ENCODE measurements at places on chromosomes 11 and 22.

DNA sequence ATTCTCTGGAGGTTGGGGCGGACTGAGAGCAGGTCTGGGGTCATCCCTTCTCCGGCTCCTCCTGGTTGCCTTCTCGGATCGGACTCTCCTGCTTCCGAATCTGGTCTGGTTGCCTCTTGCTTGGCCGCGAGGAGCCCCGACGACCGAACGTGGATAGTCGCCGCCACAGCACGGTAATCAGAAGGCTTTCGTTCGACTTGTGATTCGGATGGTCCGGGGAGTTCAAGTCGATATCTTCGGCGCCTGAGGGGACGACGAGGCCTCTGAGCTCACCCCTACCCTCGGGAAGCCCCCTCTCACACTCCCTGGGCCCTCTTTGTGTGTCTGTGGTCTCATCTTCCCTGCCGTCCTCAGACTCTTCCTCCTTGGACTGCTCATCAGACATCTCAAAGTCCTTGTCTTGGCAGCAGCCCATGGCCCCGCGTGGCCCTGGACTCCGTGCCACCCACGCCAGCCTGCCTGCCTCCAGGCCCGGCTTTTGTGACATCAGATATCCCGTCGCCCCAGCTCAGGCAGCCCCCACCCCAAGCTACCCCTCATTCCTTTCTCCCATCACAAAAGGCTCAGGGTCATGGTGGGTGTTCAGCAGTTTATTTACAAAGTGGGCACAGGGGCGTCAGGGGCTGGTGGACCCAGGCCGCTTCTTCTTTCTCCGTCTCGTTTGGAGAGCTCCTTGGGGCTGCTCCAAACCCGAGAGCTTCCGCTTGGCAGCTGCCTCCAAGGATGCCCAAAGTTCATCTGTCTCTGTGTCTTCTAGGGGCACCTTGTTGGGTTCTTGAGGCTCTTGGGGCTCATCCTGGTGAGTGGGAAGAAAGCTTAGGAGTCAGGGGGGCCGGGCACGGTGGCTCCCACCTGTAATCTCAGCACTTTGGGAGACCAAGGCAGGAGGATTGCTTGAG, at the start of gene TEX54:
TEX54 (minus strand) TSS at position 506 of the 899 bp plus-strand sequence.
- peak; percentile 42 for DNase-seq

GRCh38 chr22:38840129-38840528, 3.7 kb downstream of the NPTXR start:
- no peak for DNase-seq

- DNase-seq, result peak; percentile 78
These were observed 16.1 kb downstream of the BIK start for GRCh38 chr22:43126501-43127165.

DNA sequence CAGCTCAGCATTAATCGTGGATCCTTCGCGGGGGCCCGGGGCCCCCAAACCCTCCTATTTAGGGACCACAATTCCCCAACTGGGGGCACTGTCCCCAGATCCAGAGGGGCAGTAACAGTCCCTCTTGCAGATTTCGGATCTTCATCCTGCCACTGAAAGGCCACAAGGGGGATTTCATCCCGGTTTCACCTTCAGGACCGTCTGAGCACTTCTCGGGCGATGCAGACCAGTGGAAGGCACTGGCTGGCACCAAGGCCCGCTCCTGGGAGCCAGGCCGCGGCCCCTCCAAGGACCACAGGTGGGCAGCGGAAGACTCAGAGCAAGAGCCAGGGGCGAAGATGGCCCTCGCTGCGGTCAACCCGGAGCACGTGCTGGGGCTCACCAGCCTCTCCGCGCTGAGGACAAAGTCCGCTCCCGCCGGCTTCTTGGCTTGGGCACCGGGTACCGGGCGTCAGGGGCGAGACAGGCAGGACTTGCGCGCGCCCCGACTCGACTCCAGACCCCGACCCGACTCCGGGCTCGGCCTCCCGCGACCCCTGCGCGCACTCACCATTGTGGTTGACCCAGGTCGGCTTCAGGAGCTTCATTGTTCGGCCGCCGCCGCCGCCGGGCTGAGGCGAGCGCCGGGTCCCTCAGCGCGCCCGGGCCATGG, 517 bp downstream of the HIRA start:
- peak; percentile 79 for DNase-seq

- no peak for DNase-seq
These were observed 147.0 kb upstream of the API5 start for GRCh38 chr11:43164831-43165230.

- DNase-seq, result peak; percentile 38
These were observed 37.0 kb upstream of the TIMP3 start for GRCh38 chr22:32764330-32765131.

- DNase-seq, result no peak
These were observed 125.5 kb downstream of the FBXO7 start for GRCh38 chr22:32600147-32600546.

- no peak for DNase-seq
These were observed 12.4 kb downstream of the NLRP14 start for GRCh38 chr11:7032692-7033091.

GRCh38 chr22:44676441-44677352, 25.3 kb upstream of the PRR5 start:
- peak; percentile 82 for DNase-seq

GRCh38 chr11:33935461-33936456, 43.9 kb upstream of the LMO2 start:
- DNase-seq, result no peak

GRCh38 chr11:126163074-126163700, 48.3 kb downstream of the RPUSD4 start:
- DNase-seq, result no peak

- DNase-seq, result no peak
These were observed 19.9 kb downstream of the HPS4 start for GRCh38 chr22:26463688-26464087.

DNA sequence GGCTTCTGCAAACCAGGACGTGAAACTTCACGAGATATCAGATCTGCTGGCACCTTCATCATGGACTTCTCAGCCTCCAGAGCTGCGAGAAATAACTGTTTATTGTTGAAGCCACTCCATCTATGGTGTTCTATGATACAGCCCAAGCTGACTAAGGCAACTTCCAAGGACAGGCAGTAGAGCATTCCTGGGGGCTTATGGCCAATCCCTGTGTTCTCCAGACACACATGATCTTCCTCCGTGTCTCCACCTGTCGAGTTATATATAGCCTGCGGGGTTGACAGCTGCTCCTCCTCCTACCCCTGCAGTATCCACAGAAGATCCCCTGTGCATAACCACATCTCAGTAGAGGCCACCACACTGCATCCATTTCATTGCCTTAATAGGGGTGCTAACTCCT, 11.0 kb downstream of the TP53AIP1 start:
- DNase-seq, result no peak

GRCh38 chr11:131823772-131824171, 453.4 kb downstream of the NTM start:
- DNase-seq, result no peak

DNA sequence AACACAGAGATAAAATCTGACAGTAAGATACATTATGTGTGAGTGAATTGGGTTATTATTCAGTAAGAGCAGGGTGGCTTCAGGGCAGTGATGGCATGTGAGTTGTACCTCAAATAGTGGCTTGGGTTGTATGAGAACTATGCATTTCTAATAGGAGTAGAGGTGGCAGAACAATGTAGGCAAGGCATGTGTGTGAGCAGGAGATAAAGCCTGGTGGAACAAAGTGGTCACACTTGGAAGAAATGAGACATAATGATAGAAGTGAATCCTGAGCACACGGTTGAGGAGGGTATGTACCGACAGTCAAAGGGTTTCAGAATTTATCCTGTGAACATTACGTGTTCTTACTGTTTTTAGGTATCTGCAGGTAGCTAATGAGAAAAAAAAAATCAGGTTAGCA, 159.3 kb downstream of the CASP12 start:
- DNase-seq, result no peak

- no peak for DNase-seq
These were observed 3.6 kb downstream of the TNRC6B start for GRCh38 chr22:40181323-40181722.

DNA sequence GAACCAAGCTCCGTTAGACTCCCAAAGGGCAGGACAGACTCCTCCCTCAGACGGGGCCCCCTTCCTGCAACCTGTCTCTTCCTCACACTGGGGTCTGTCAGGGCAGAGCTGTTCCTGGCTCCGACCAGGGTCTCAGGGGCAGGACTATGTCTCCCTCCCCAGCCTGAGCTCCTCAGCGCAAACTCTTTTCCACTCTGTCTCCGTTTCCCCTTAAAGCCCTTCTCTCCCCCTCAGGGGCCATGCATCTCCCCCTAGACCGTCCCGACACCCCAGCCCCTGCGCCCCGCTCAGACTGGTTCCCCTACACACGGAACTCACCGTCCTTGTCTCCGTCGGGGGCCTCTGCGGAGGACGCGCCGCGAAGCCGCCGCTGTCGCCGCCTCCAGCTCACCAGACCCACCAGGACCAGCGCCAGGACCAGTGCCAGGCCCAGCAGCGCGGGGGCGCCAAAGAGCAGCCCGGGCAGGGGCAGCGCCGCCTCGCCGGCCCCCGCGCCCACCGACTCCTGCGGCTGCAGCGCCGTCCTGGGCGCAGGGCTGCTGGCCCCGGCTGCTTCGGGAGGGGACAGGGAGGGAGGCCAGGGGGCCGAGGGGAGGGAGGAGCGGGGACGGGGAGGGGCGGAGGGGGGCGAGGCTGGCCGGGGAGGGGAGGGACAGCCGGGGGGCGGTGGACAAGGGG, 684 bp downstream of the TNFRSF13C start:
- peak; percentile 82 for DNase-seq

- no peak for DNase-seq
These were observed 40.3 kb upstream of the AMOTL1 start for GRCh38 chr11:94727819-94728218.
